Stimulated activated CD4-positive, alpha-beta T cell treated with anti-CD3 and anti-CD28 coated beads, TNF-alpha, amount 100 ng/mL, for 48 hours (primary cell): ENCODE measurements at places on chromosomes 3 and 15.

DNA sequence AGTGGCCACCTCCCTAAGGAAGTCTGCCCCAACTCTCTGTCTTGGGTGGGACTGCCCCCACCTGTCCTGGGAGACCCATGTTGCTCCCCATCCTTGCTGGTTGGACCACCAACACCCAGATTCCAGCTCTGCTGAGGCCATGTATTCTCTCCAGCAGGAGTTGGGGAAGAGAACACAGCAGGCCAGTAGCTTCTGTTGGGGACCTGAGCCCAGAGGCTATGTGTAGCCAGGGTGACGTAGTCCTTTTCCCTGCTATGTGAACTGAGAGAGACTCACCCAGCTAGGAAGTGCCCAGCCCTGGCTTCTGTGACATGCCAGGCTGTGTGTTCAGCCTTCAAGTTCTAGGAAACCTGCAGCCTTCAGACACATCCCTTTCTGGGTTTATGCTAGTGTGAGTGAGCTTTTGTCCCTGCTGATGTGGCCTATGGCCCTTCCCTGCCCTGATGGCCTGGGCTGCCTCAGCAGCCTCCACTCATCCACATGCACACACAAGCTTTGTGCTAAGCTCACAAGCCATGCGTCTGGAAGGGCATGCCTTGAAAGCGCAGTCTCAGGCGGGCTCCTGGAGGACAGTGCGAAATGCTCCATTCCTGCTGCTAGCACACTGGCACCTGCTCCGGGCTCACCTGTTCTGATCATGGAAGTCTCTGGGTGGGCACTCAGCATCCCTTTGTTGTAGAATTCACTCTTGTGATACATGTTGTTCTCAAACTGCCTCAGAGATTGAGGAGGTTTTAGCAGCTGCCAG lies 42.6 kb downstream of the KY start:
- no peak for DNase-seq

- no peak for DNase-seq
These were observed 20.4 kb downstream of the BTBD1 start for GRCh38 chr15:83046558-83047127.

GRCh38 chr3:183287301-183287971 lies 34.4 kb downstream of the B3GNT5 start:
- DNase-seq: no peak

DNA sequence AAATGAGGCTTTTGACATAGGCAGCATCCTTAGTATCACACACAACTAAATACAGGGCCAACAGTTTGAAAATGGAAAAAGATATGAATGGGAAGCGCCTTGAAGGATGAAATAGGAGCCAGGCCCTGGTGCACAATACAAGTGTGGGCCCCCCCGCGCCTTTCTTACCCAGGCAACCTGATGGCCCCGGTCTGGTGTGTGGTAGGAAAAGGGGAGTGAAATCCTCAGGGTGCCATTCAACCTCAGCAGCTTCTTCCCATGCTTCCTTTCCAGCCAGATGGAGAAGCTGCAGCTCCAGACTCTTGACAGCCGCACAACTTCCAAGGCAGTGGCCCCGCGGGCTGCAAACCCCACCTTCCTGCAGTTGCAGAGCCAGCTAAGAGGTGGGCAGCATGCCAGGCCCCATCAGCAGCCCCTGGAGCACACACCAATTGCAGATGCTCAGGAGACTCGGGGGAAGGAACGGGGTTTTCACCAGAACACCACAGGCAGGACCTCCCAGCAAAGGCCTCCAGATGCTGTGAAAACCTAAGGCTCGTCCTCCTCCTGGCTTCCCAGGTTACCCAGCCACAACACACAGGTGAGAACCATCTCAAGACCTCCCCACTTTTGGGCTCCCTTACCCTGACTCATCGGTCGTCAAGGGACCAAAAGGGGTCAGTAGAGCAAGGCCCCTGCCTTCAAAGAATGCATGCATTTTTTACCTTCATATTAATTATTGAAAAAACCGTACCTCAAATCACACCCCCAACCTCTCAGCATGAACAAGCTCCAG lies 101.6 kb downstream of the CPN2 start:
- DNase-seq: no peak

- DNase-seq: no peak
These were observed 142.4 kb downstream of the P2RY1 start for GRCh38 chr3:152977366-152977765.

GRCh38 chr3:35422836-35423601 lies 216.3 kb upstream of the ARPP21 start:
- DNase-seq: no peak

- DNase-seq: no peak
These were observed 9.2 kb downstream of the ZIC1 start for GRCh38 chr3:147418371-147418781.

- DNase-seq: no peak
These were observed 525.1 kb downstream of the PDCD6IP start for GRCh38 chr3:34323517-34323916.

DNA sequence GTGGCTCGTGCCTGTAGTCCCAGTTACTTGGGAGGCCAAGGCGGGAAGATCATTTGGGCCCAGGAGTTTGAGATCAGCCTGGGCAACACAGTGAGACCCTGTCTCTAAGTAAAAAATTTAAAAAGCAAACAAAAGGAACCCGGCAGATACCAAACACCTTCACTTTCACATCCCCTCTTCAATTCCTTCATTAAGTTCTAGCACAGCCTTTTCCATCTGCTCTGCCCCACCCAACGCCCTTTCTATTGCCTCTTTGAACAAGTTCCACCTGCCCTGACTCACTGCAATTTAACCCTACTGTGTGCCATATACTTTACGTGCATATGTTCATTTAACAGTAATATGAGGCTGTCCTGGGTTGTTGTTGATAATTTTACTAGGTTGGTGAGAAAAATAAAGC lies 12.4 kb upstream of the SPG11 start:
- no peak for DNase-seq

- DNase-seq: no peak
These were observed 24.2 kb downstream of the KATNBL1 start for GRCh38 chr15:34185666-34186065.

GRCh38 chr15:36370051-36370730 lies 209.2 kb upstream of the CDIN1 start:
- DNase-seq: no peak

- no peak for DNase-seq
These were observed 36.7 kb downstream of the ARHGAP31 start for GRCh38 chr3:119330858-119331257.

DNA sequence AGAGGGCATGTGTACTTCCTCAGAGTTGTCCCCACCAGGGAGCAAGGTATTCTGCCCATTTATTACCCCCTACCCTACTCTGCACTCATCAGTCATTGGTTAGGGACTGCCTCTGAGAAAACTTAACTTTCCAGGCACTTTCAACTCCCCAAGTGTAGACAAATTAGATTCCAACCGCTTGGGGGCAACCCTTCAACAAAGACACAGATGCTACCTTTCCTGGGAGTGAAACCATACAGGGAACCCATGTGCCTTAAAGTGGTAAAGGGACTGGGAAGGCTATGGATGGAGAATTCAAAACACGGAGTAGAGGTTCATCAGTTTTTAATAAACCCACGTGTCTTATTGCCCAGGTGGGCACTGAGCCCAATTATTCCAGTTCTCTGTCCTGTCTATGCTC lies 19.4 kb upstream of the UBE2E2 start:
- no peak for DNase-seq

- DNase-seq: no peak
These were observed 97.1 kb upstream of the CRBN start for GRCh38 chr3:3276630-3277029.

GRCh38 chr3:177062052-177062732 lies 135.1 kb downstream of the TBL1XR1 start:
- DNase-seq: no peak

DNA sequence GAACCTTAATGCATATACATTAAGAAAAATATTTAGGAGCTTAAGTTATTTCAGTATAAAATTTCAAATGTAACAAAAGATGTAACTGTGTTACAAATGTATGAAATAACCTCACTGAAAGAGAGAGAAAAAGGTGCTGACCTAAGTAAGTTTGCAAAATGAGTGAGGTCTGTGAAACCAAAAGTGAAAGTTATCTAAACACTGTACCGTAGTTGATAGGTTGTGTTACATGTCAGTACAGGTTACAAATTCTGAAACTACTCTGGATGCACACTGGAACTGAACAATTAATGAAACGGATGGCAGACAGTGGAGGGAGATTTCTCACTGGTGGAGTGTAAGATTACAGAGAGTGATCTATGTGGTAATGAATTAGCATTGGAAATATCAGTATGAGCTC lies 420.7 kb downstream of the ZNF385D start:
- no peak for DNase-seq

DNA sequence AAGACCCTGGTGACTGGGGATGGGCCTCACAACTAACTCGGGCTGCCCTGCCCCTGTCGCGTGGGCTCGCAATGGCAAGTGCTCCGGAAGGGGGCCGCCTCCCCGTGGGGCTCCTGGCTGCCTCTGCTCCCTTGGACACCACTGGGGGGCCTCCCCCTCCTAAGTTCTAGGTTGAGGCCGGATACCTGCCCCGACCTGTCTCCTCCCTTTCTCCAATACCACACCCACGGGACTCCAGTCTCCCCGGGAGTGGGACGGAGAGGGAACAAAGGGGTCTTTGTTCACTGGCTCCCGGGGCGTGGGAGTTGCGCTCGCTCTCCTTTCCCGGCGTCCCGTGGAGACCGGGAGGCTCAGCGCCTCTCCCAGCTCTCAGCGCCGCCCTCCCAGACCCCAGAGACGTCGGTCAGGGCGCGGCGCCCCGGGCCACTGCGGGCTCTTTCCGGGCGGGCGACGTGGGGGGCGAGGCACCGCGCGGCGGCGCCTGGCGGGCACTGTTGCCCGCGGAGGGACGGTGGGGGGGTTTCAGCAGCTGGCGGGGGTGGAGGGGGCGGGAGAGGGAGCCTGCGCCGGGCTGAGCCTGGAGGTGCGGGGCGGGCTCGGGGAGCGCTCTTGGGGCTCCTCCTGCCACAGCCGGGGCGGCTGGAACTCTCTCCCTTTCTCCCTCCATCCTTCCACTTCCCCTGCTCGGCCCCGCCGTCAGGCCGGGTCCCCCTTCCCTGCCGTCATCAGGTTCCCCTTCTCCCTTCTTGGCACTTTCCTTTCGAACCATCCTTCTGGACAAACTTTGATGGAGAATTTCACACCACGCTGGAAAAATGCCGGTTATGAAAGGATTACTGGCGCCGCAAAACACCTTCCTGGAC lies at the start of gene KCNH8:
KCNH8 (plus strand) TSS at position 606 of the 863 bp plus-strand sequence; CDS start at position 816, 210 bp downstream.
- DNase-seq: no peak

- no peak for DNase-seq
These were observed 24.1 kb downstream of the SLC24A5 start for GRCh38 chr15:48144889-48145288.

- no peak for DNase-seq
These were observed 48.1 kb downstream of the BFSP2 start for GRCh38 chr3:133447750-133448477.

DNA sequence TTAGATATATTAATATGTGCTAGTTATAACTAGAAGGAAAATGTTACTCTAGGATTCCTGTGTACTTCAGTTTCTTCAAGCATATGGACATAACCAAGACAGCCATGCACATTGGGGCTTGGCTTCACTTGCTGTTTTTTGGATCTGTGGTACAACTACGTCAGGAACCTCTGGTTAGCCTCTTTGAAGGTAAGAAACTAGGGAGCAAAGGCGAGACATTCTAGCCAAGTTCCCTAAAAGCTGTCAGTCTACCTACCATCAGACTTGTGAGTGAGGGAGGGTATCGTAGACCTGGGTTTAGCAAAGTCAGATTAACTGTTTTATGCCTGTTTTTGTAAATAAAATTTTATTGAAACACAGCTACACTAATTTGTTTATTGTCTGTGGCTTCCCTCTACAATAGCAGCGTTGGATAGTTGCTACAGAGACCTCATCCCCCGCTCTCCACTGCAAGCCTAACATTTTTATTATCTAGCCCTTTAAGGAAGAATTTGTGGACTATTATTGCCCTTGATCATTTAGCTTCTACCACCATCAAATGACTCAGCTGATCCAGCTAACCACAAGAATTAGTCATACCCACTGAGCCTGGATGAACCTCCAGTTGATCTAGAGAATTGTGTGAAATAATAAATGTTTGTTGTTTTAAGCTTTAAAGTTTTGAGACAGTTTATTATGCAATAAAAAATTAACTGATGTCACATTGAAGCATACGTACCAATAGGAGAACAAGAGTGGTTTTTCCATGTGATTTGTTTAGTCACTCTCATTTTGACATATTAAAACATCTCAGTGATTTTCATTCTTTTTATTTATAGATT lies 58.1 kb downstream of the RSRC1 start:
- DNase-seq: no peak

DNA sequence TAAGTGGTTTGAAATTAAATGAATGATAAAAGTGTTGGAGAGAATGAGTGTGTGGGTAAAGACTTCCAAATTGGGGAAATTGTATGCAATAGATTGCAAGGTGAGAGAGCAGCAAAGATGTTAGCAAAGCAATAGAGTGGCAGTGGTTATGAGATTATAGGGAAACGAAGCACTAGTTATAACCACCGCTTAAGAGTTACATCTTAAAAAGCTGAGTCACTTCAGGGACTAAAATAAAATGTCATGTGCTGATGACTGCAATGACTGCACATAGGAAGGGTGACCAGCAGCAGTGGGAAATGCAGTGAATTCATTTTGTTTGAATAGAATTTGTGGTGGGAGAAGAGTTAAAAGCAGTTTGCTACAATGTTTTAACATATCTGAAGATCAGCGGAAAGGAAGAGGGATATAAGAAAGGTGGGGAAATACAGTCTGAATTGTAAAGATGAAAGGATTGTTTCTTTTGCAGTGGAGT lies 127.3 kb downstream of the RAP2B start:
- DNase-seq: no peak

GRCh38 chr3:117705011-117705410 lies 995.4 kb downstream of the TUSC7 start:
- DNase-seq: no peak

DNA sequence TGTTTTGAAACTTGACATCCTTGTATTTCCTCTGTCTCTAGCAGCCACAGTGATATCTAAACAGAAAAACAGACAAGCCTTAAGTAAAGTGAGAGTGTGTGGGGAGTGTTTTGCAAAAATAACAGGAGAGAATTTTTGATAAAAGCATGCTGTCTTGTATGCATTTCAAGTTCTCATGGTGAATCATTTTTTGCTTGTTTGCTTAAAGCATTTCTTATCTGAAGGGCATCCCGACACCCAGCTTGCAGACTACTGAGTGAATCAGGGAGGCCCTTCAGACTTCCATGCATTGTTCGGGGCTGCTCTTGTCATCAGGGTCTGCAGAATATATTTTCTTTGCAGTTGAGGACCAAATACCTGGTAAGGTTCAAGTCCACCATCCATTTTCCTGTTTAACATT lies 8.5 kb downstream of the CGNL1 start:
- no peak for DNase-seq

GRCh38 chr3:58150130-58150809 lies 60.5 kb downstream of the DNASE1L3 start:
- DNase-seq: no peak

DNA sequence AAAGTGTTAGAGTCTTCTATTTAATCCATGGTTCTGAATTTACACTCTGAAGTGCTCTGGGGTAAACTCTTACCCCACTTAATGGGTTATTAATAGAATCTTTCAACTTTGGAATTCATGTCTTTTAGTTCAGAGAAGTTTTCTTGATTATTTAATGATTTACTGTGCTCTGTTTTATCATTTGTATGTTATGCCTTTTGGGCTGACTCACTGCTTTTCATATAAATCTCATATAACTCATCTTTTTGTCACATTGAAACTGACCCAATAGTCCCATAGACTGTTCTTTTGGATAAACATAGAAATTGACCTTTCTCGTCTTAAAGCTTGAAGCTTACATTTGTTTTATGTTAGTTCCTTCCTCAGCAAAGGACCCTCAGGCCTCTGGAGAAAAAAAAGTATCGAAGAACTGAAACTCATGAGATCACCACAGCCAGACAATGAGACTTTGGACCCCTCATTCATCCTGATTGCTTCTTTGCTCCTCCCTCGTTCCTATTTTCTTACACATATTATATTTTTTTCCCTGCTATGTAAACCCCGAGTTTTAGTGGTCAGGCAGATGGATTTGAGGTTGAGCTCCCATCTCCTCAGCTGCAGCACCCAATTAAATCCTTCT lies 229.1 kb upstream of the CBLB start:
- DNase-seq: no peak
